ENCODE measurements at places on chromosomes 2 and 18.

DNA sequence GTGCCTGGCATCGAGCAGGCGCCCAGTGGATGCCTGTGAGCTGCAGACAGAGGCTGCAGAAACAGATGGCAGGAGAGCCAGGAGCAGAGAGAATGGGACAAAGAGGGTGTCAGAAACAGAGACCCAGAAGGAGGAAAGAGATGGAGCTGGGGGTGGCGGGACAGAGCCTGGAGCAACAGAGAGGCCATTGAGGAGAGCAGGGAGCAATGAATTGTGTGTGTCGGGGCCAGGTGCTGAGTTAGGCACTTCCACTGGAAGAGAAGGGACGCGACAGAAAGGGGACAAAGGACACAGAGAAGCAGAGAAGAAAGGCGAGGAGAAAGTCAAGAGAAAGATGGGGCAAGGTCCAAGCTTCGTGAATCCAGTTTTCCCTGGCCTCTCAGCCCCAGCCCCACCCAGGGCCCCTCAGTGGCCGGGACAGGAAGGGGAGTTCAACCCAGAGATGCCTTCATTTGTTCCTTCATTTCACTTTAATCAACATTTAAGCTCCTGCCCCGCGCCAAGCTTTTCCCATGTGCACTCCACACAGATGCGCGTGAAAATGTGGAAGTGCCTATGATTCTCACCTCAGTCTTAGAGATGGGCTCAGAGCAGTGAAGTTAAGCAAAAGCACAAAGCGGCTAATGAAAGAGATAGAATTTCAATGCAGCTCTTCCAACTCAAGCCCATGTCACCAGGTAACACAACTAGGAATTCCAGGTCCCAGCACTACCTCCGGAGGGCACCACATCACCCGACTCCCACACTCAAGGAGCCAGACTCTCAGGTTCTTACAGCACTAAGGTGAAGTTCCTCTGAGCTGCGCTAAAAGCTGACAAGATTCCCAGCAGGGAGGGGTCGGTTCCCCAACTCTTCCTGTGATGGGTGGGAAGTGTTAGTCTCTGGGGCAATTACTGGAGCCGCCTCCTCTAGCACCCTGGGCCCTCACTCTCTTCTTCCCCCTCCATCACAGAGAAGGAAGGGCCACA, 55.1 kb downstream of the TNS1 start:
- no peak for DNase-seq

DNA sequence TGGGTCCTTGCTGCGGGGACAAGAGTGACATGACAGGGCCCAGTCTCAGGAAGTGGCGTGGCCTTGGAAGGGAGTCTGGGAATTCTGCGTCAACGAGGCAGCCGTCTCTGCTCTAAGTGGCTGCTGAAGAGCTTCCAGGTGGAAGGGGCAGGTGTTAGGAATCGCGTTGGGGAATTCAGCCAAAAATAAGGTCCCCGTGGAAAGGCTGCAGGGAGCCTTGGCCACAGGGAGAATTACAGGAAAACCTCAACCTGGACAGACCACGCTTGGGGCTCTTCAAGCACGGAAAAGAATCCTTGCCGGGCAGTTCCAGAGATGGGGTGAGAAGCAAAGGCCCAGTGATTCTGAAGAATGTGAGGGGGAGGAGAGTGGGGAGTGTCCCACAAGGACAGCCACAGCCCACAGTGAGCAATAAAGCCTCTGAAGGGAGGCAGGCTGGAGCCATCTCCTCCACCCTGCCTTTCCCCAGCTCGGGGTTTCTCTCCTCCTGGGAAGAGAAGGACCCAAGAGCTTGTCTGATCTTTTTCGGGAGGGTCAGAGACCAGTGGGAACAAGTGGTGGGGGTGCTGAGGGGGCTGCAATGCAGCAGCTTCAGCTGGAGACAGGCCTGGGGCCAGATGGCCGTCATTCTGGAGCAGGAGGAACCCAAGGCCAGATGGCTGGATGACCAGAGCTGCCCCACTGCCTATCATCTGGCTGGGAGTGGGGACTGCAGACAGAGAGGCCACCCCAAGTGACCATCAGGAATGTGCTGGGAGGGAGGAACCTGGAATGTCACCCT, 106.4 kb upstream of the SMAD2 start:
- DNase-seq, result no peak

GRCh38 chr18:76255070-76255683, 239.9 kb downstream of the ZNF516 start:
- DNase-seq, result no peak

DNA sequence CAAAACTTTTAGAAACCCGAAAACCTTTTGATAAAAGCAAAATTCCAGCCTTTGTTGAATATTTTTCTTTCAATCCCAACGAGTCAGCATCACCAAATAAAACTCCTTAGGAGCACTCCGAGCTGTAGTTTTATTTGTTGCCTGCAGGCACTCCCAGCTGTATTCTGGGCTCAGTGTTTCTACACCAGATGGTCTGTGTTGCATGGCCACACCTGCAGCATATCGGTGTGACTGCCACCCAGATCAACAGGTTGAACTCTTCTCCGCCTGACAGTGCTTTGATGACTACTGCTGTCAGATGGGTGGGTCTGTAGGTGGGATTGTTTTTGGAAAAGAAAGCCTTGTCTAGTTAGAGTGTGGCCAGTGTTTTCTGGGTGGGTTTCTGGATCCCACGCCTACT, 32.7 kb downstream of the APCDD1 start:
- DNase-seq, result no peak

- DNase-seq, result no peak
Measured at GRCh38 chr2:25587361-25587760, 86.0 kb downstream of the DTNB start.

DNA sequence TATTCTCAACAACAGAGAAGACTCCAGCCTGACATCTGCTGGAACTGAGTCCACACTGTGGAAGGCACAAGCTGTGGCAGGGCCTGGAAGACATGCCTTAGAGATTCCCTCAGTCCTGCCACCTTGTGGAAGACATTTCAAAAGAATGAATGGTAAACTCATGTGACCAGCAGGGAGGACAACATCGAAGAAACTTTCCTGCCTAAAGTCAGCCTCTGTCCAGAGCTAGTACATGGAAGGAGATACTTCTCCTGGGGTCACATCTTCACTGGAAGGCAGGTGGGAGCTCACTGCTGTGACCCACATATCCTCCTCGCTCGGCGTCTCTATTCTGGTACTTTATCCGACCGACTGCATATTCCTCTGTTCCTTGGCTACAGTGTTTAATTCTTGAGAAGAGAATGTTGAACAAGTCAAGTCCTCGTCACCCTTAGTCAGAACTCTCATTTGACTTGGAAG, 59.5 kb downstream of the PUM2 start:
- peak; percentile 78 for DNase-seq

GRCh38 chr2:54042897-54043620, 72.3 kb upstream of the PSME4 start:
- DNase-seq, result no peak

GRCh38 chr2:177165061-177165583, 47.5 kb upstream of the HNRNPA3 start:
- peak; percentile 25 for DNase-seq

GRCh38 chr18:33201509-33201926, 239.0 kb downstream of the CCDC178 start:
- DNase-seq, result peak; percentile 86

Data from H4 (cell line).